ENCODE measurements at places on chromosomes 1 and 21.
A peak's percentile ranks its signal among the peaks of the same experiment; 100 is the strongest.

- no peak for DNase-seq
Measured at GRCh38 chr1:96598416-96599168, 123.0 kb upstream of the PTBP2 start.

GRCh38 chr1:145751491-145752037 lies 32.3 kb downstream of the CD160 start:
- no peak for DNase-seq

GRCh38 chr1:62476525-62477219 lies 39.8 kb downstream of the USP1 start:
- no peak for DNase-seq

DNA sequence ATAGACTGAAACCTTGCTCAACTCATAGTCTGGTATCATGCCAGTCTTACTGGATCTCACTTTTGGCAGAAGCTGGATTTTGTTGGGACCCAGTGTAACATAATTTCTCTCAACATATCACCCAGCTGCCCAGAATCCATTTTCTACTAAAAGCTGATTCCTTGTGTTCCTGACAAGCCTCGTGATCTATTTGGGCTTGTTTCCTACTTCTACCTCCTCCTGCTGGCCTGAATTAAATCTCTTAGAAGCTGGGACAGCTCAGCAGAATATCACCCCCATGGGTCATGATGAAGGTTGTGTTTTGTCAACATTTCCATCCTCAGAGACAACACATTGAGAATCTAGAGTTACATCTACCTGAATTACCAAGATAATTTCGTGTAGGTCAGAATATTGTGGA lies 7.7 kb downstream of the GOLT1A start:
- DNase-seq = no peak

- DNase-seq = no peak
Measured at GRCh38 chr1:219105893-219106292, 67.8 kb upstream of the LYPLAL1 start.

DNA sequence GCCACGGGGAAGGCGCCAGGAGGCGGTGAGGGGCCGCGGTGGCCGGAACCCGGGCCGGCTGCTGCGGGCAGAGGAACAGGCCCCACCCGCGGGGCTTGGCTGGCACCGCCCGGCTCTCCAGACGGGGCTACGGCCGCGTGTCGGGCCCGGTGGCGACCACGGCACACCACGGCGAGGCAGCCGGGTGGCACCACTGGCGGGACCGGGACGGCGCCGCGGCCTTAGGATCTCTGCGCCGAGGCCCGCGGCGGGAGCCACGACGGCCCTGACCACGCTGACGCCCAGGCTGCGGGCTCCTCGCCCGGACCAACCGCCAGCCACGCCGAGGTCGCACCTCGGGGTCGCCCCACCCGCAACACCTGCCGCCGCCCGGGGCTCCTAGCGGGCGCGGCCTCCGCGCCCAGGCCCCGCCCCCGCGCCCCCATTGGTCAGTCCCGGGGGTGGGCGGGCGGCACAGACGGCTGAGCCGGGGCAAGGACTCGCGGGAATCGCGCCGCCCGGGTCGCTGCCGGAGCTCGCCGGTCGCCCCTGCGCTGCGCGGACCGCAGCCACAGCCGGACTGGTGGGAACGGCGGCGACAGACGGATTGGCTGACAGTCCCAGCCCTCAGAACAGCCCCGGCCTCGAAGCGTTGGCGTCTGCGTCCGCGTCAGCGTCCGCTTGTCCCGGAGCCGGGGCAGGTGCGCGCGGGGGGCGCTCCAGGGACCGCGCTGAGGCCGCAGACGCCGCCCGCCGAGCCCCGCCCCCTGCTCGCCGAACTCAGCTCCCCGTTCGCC lies at the start of gene BMP8A:
Gene BMP8A (plus strand): TSS at position 491 of the 776 bp plus-strand sequence. CDS start 356 bp downstream, outside the sequence.
- DNase-seq = peak; percentile 86

DNA sequence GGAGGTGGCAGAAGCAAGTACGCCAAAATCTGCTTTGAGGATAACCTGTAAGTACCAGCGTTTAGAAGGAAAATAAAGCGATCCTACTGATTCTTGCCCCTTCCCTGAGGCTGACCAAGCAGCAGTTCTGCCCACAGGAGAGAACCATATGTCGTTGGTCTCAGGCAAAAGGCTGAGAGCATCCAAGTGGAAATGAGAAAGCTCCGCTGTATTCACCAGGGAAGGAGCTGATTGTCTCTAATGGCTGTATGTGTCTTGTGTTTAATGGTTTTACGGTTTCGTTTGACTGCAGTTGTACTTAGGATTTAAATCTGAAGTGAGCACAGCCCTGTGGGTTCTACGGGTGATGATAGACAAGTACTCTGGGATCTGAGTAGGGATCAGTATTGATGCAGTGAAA lies 21.9 kb downstream of the FAM3B start:
- no peak for DNase-seq

GRCh38 chr1:219927298-219927955 lies 930 bp downstream of the SLC30A10 start:
- no peak for DNase-seq

- no peak for DNase-seq
Measured at GRCh38 chr1:182338806-182339370, 52.7 kb downstream of the GLUL start.

- DNase-seq = no peak
Measured at GRCh38 chr1:27163093-27163492, 8.2 kb upstream of the SLC9A1 start.

GRCh38 chr1:1033009-1033587 lies 13.2 kb downstream of the AGRN start:
- DNase-seq = peak; percentile 90

GRCh38 chr21:37868446-37869295 lies 47.6 kb downstream of the KCNJ6 start:
- no peak for DNase-seq

DNA sequence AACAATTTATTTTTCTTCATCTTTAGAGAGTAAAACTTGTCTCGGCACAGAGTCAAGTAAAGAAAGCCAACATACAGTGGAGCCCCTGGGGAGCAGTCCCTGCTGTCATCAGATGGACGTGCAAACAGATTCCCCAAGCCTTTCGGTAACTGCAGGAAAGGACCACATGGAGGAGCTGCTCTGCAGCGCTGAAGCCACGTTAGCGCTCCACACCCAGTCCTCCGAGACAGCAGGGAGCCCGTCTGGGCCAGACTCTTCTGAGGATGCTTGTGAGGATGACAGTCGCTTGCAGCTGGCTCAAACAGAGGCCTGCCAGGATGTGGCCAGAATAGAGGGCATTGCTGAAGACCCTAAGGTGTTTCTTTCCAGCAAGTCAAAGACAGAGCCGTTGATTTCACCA lies 77.1 kb upstream of the SCCPDH start:
- peak; percentile 85 for DNase-seq

- no peak for DNase-seq
Measured at GRCh38 chr1:224675590-224675989, 59.5 kb downstream of the CNIH3 start.

DNA sequence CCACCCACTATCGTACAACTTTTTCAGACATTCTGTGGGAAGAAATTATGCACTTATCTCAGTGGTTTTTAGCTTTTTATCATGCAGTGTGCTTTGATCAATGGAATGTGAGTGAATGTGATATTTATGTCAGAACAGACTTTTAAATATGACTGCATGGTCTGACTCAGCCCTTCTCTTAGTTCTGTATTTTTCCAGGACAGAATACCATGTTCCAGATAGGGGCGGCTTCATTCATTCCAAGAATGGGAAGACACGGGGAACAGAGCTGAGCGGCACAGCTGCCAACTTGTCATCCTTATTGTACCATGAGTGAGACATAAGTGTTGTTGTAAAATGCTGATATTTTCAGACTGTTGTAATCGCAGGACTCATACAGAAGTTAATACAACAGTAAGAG lies 214.6 kb upstream of the NCAM2 start:
- no peak for DNase-seq

GRCh38 chr1:102796429-102796828 lies 311.9 kb downstream of the COL11A1 start:
- DNase-seq = no peak

GRCh38 chr1:192005976-192006375 lies 152.3 kb upstream of the RGS18 start:
- no peak for DNase-seq

DNA sequence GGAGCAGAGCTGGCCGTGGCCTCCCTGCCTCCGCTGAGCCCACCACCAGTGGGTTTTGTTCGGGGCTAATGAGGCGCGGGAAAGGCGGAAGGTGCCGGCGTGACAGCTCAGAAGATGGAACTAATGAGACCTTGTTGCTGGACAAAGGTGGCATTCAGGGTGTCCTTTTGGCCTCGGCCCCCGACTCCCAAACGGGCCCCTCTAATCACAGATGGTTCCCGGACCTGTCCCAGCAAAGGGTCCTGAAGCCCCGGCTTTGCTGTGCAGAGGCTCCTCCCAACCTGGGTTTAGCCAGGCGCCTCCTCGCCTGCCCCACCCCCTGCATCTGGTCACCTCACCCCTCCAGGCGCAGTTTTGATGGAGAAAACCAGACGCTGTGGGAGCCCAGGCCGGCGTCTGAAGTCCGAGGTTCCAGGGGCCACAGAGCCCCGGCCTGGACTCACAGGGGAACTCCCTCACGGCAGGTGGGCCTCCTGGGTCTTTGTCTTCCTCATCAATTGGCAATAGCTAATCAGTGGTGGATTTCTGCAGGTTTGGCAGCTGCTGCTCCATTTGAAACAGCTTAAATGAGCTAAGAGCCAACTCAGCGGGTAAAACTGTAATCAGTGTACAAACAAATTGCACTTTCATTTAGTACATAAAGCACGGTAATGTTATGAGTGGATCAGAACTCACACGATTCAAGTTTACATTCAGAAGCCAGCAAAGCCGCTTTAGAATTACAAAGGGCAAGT lies 44.3 kb upstream of the ADARB1 start:
- DNase-seq = peak; percentile 82

DNA sequence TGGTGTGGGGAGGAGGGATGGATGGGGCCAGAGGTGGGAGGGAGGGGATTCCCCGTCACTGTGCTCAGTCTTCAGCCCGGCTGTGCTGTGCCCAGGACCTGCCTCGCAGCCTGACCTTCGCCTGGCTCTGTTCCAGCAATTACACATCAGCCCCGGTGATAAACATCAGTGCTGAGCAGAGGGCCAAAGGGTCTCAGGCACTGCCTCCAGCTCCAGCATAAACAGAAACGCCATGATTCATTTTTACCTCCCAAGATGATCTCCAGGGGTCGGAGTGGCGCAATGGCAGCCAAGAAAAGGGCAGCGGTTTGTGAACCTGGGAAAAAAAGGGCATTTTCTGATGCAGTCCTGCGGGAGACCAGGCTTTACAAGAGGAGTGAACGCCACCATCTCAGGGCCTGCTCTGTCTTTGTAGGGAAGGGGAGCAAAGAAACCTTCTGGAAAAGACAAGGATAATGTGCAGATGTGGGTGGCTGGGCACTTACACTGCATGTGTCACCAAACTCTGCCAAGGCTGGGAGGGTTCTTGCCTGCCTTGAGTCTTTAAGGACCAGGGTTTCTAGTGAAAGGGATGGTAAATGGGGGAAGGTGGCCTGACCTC lies 28.1 kb downstream of the SHISA4 start:
- peak; percentile 94 for DNase-seq

GRCh38 chr1:59285691-59286090 lies 11.2 kb upstream of the FGGY start:
- DNase-seq = no peak

DNA sequence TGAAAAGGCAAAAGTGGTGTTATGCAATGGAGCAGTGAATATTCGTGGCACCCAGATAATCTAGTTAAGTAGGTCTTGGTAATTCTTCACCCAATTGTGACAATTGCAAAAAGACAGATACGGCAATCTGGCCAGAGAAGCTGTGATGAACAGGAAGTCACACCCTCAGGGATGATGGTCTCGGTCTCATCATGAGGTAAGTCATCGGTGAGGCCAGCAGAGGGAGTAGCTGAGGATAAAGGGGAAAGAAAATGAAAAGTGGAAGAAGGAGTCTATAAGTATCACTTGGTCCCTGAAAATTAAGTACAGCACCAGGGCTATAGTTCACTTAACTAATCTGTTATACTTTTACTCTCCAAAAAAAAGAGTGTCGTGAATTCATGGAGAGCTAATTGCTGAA lies 258.8 kb upstream of the NCAM2 start:
- DNase-seq = no peak

DNA sequence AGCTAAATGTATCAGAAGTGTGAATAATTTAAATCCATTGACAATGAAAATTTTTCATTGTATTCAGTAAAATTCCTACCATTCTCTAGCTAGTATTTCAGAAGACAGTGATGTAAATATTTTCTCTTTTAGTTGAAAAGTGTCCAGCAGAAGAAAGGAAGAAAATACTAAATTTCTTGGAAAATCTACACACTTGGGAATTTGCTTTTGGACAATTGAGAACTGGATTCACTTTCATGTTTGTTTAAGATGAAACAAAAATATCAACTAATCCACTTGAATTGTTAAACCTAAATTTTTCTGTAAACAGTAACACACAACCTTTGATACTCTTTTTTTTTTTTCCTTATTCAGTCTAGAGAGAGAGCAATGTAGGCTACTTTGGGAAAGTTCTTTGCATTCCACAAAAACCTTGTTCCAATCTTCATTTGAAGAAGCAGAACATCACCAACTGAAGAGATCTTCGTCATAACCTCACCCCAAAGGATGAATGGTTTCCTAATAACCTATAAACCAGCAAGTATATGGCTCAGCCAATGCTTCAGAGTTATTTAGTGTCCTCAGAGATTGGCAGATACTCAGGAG lies 155.1 kb upstream of the GORAB start:
- DNase-seq = no peak

DNA sequence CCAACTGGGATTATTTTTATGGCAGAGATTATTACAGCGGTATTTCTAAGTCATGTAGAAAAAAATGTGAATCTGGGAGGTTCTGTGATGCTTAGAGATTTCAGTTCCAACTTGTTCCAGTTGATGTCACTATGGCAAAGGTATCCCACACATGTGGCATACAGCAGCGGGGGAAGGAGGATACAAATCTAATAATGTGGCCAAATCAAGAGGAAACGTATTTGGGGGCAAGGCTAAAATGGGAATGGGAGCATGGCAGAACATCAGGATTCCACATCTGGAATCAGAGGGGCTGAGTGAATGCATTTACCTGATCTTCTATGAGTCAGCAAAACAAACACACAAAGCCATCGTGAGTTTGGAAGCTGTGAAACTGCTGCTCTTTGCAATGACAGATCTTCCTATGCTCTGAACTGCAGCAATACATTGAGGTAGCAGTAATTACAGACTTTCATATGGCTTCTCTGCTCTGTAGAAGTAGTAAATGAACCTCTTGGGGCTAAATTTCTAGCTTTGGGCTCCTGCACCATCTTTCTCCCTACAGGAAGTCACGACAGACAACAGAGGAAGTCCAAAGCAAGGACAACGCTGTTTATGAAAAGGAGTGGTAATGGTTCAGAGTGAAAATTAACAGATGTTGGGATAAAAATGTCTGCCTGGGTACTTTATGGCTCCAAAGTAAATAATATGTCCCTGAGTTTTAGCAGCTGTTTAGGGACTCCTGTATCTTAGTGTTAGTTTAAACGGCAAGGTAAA lies 55.5 kb downstream of the GABPA start:
- DNase-seq = no peak

GRCh38 chr21:32044205-32045180 lies 171.7 kb downstream of the HUNK start:
- no peak for DNase-seq

DNA sequence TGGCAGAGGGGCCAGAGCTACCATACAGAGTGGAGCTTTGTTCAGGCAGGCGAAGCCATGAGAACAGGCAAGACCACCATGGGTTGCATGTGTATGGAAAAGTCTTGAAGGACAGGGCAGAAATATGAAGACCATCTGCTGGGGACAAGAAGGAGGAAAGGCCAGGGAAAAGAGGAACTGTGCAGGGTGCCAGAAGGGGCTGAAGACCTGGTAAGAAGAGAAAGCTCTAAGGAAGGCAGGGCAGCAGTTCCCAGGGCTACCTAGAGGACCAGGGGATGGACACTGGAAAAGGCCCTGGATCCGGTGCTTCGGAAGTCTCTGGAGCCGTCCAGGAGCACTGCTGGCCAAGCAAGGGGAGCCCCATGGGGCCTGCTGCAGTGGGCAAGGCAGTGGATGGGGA lies 43.4 kb downstream of the PKP1 start:
- peak; percentile 24 for DNase-seq

All from posterior vena cava (tissue), 2 donors.